ENCODE measurements at places on chromosomes 4 and X.

DNA sequence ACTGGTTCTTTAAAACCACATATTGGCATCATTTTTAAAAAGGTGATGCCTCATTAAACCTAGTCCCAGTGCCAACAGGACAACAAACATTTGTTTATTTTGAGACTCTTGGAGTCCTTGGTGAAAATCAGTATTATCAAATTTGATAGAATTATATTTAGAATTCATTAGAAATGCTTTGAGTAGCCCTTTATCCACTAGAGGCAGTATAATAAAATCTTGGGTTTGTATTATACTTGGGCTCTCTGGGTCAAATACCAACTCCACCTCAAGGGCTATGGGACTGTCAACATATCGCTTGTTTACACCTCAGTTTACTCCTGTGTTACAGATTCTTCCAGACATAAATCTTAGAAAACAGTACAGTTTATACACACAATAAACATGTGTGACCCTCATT is 335.7 kb upstream of the FSTL5 start:
- no peak for DNase-seq

DNA sequence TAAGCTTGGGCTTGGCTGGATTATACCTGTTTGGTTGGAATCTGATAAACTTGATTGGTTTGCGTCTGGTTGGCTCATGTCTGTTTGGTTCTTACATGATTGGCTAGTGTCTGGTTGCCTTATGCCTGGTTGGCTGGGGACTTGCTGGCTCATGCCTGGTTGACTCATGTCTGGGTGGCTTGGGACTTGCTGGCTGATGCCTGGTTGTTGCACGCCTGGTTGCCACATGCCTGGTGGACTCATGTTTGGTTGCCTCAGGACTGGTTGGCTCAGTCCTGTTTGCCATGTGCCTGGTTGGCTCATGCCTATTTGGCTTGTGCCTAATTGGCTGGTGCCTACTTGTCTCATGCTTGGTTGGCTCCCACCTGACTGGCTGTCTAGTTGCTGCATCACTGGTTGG is 104.5 kb downstream of the APOOL start:
- no peak for DNase-seq

DNA sequence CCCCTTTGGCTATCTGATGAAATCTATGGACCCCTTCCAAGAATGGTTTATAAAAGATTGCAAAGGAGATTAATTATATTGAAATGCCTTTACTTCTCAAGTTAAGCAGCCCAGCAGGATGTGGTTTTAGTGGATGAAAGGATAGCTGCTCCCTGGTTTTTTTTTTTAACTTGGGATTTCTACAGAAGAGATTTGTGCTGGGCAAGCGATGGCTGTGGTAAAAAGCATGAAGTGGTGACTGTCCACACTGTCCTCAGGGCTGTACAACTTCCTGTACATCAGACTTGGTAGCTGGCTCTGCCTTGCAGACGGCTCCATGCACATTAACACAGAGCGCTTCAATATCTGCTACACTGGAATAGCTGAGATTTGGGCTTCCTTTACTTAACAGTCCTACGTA is 321.7 kb downstream of the DHX15 start:
- no peak for DNase-seq

- DNase-seq, result no peak
These were observed 96.9 kb upstream of the ZNF518B start for GRCh38 chr4:10554121-10554520.

DNA sequence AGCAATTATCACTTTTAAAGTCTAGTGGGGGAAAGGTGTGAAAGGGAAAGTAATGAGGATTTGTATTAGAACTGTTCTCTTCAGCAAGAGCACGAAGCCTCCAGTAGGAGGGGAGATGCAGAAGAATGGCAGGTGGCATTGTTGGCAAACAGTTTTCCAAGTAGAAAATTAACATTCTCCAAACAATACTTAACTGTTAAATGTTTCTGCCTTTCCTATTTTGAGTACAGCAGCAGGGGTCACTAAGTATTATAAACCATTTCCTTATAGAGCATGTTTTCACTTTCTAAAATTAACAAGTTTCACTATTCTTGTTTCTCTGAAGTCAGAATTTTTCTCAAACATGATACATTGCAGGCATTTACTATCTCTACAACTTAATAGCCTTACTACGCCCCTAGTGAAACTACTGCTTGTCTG is 58.7 kb downstream of the LEF1 start:
- no peak for DNase-seq

Measured in NCI-H2081 (cell line).